ENCODE measurements at places on chromosomes 5 and 9.

GRCh38 chr9:16246785-16247184 lies 623.7 kb downstream of the BNC2 start:
- DNase-seq = no peak

- no peak for DNase-seq
Observed at GRCh38 chr9:73916016-73916673, 581.0 kb upstream of the RORB start.

DNA sequence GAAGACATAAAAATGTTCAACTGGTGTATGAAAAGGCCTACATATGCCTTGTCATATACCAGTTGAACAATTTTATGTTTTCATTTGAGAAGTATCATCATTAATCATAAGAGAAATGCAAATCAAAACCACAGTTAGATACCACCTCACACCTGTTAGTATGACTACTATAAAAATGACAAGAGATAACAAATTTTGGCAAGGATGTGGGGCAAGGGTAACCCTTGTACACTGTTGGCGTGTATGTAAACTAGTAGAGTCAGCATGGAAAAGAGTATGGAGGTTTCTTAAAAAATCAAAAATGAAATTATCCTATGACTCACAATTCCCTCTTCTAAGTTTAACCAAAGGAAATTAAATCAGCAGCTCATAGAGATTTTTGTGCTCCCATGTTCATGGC lies 250.4 kb upstream of the ST8SIA4 start:
- no peak for DNase-seq

DNA sequence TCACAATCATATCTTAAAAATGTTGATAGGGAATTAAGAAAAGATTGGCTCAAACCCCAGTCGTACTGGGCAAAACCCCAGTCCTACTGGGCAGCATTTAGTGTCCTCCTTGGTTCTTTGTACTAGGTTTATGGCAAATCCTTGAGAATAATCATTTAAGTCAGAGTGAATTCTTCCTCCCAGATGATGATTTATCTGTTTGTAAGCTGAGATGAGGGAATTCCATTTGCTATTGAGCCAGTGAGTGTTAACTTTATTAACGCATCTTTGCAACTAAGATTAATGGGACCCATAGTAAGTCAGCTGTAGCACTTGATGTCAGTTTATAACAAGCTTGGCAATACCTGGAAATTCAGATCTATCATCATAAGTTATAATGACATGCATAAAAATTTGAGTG lies 821.8 kb upstream of the DMAC1 start:
- DNase-seq = no peak

DNA sequence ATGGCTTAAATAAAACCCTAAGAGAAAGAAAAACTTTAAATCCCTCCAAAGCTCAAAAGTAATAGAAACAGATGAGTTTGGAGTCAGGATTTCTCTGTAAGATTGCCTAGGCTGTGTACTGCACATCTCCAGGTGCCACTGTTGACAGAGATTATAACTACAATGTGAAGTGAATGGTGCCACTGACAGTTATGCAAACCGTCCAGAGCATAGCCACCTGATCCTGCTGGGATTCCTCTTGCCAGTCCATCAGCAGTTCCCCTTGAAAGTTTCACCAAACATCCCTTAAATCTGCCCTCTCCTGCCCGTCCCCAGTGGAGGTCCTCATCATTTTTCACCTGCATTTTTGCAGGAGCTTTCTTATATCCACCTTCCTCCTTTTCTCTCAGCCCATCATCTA lies 42.5 kb downstream of the FXN start:
- DNase-seq = no peak

- no peak for DNase-seq
Observed at GRCh38 chr5:97980291-97980690, 793.2 kb upstream of the RGMB start.

- no peak for DNase-seq
Observed at GRCh38 chr5:145990170-145990569, 53.8 kb downstream of the SH3RF2 start.

DNA sequence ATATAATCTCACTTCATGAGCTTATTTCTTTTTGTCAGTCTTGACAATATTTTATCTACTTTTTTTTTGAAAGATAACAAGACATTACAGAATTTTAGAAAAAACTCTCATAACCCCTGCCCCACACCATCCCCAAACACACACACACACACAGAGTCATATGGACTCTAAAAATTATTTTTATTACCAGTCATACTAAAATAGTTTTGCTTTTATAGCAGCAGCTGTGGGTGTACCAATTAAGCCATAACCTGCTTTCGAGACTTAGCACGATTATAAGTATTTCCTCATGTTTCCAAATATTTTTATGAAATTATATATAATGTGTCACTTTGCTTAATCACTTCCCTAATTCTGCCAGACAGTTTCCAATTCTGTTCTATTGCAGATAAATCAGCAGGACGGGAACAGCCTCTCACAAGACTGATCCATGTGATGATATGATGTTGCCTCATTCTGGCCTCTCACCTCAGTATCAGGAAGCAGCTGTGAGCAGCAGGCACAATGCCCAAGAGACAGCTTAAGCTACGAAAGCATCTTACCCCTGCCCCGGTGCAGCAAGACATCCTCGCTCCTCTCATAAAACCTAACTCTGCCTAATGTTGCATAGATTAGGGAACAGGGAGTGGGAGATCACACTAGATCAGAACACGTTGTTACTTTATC lies 7.0 kb downstream of the PDCL start:
- DNase-seq = no peak

- no peak for DNase-seq
Observed at GRCh38 chr9:20397348-20397747, 225.0 kb downstream of the MLLT3 start.

DNA sequence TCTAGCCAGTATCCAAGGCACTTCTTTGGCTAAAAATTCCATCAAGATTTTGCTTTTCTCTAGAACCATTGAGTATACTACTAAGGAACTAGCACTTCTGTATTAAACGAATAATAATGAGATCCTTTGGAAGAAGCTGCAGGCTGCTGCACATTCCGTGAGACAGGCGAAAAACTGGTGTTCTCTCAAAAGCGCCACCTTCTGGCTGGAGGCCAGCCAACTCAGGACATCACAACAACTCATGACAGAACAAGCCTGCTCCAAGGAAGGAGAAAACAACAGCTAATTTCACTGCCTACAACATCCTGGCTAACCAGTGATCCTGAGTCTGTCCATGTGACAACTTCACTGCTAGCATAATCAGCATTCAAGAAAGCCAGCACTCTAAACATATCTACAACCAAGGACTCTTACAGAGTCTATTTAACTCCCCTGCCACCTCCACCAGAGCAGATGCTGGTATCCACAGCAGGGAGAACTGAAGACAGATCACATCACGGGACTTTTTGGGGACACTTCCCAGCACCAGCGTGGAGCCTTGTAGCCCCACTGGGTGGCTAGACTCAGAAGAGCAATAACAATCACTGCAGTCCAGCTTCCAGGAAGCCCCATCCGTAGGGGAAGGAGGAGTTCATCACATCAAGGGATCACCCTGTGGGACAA lies 150.5 kb downstream of the YTHDC2 start:
- peak; percentile 11 for DNase-seq

GRCh38 chr5:14773588-14773987 lies 98.0 kb downstream of the ANKH start:
- DNase-seq = no peak

GRCh38 chr5:108827131-108827530 lies 79.4 kb downstream of the FER start:
- DNase-seq = no peak

DNA sequence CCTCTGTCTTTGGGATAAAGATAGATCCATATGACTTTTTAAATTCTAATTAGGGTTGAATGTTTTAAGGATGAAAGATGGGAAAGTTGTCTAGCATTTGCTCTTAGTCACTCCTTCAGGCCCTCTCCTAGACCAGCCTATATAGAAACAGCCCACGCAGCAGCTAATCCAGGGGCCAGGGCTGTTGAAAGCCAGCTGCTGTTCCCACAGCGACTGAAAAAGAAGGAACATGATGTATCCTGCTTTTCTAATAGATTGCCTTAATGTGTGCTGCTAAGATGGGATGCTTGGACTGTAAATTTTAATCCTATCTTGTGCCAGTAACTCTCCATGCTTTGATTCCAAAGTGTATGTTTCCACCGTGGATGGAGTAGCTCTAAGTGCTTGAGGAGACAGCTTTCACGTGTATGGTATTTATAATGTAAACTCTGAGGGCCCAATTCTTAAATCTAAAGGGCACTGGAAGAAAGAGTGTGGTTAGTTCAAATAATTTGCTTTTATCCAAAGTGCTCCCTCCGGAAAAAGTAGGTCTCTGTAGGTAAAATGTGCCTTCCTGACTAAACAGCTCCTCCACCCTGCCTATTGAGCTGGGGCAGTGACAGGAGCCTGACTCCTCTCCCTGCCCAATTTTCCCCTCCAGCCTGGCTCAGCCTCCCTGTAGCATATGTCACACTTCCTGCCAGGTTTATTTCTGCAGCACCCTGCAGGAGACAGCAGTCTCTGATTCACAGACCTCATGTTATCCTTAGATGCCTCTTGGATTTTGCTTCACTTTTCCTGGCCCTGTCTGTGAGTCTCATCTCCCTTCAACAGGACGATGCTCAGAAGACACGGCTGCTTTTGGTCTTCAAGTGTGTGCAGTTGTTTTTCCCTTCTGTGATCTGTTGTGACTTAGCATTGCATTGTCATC lies 33.2 kb downstream of the SLC36A1 start:
- no peak for DNase-seq

DNA sequence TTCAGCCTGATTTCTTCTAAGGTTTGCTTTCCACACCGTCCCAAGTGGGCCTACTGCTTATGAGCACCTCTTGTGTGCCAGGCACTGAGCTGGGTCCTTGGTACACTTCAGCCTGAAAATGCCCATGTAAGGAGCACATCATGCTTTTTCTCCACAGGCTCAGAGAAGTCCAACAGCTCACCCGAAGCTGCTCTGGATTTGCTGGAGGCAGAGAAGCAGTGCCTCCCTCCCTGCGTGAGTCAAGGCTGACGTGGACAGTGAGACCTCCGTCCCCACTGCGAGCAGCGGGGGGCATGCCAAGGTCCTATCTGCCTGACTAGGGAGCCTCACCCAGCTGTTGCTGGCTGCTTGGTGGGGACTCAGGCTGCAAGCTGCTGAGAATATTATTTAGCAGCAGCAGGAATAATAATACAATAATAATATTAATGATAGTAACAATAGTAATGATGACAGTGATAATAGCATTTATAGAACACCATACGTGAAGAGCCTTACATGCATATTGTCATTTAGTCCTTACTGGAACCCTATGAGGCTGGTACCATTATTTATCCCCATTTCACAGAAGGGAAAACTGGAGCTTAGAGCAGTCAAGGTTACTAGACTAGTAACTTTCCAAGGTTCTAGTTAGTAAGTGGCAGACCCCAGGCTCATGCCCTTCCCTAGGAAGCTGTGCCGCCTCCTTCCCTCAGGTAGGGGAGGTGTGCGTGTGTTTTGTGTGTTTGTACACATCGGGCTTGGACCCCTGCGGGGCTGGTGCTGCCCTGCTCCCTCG lies 194.8 kb downstream of the HSPA4 start:
- no peak for DNase-seq

GRCh38 chr5:80740999-80741398 lies 86.2 kb upstream of the DHFR start:
- no peak for DNase-seq

GRCh38 chr9:116391306-116391900 lies 237.8 kb downstream of the PAPPA start:
- no peak for DNase-seq

GRCh38 chr9:806285-807156 lies 35.0 kb upstream of the DMRT1 start:
- DNase-seq = no peak
